ENCODE measurements at places on chromosomes 16 and 17.

GRCh38 chr16:85262558-85263238 is 150.4 kb upstream of the CIBAR2 start:
- no peak for DNase-seq

DNA sequence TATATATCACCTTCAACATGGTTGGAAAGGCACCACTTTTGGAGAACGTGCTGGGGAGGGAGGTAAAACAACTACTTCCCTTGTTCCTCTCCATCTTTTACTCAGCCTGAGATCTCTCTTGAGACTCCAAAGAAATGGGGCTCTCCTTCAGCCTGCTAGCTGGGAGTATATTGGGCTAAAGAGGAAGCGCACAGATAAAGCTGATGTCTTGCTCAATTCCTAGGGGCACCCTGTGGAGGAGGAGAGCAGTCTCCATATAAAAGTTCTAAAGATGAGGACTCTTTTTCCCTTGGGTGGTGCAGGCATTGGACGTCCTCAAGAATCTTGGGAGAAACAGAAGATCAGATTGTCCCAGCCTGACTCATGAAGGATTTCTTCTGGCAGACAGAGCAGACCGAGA is 4.6 kb upstream of the ETV4 start:
- no peak for DNase-seq

- DNase-seq: no peak
Observed at GRCh38 chr17:21394265-21394664, 18.1 kb downstream of the KCNJ12 start.

DNA sequence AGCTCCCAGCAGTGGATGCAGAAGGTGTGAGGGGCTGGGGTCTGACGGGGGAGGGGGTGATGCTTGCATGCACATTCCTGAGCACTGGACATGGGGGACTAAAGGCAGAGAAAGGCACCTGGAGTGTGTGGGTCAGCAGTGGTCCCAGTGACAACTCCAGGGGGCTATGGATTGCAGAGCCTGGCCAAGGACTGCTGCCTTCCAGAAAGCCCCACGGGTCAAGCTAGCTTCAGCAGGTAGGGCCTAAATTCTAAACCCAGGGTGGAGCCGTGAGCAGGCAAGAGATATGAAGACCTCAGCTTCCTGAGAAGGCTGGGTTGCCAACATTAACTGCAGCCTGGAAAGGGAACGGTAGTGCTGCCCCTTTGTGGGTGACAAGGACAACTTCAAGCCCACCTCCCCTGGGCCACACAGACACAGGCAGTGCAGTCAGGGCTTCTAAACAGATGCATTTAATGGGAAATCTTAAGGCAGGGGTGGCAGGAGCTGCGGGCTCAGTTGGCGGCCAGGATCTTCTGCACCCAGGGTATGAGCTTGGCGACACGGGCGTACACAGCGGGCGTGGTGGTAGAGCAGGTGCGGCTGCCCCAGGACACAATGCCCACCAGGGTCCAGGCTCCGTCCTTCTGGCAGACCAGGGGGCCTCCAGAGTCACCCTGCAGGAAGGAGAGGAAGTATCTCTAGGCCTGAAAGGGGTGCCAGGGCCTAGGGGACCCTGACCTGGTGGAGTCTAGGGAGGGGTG is 3.1 kb downstream of the CTRB2 start:
- no peak for DNase-seq

- peak; percentile 92 for DNase-seq
Observed at GRCh38 chr17:10127819-10128425, 70.5 kb downstream of the GAS7 start.

GRCh38 chr16:68910051-68910450 is 66.7 kb downstream of the TANGO6 start:
- DNase-seq: no peak

GRCh38 chr17:14919094-14919493 is 346.0 kb downstream of the PMP22 start:
- DNase-seq: no peak

DNA sequence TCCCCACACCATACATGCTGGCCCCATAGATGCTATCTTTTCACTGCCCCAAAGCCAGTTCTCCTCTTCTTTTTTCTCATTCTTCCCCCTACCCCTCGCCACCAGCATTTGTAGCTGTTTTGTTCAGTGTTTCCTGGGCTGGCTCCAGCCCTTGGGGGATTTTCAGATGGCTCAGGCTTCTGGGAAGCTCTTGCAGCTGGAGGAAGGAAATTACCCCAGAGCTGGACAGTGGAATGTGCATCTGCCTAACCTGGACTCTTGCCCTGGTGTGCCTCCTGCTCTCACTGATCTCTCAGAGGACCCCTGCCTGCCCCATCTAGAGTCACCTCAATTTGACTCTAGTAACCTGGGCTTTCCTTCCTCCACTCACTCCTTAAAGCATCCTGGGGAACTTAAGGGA is 82.8 kb downstream of the MYH13 start:
- no peak for DNase-seq

GRCh38 chr17:58338454-58338840 is 9.9 kb upstream of the TSPOAP1 start:
- DNase-seq: no peak

DNA sequence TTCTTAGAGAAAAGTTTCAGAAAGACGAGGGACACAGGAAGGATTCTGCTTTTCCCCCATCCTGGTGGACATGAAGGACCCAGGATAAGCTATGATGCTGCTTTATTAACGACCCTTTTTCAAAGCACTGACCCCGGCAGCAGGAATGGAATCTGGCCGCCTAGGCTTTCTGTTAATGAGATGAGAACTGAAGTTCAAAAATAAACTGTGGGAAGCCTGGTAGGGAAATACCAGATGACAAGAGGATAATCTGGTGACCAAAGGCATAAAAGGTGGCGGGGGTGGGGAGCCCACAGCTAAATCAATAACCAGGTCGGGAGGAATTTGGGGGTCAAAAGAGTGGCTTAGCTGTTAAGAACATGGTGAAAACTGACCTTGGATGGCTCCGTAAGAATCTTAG is 171.0 kb downstream of the XYLT1 start:
- DNase-seq: no peak

GRCh38 chr17:13365331-13365730 is 236.4 kb downstream of the HS3ST3A1 start:
- no peak for DNase-seq

GRCh38 chr16:27273670-27274423 is 5.3 kb upstream of the NSMCE1 start:
- no peak for DNase-seq

DNA sequence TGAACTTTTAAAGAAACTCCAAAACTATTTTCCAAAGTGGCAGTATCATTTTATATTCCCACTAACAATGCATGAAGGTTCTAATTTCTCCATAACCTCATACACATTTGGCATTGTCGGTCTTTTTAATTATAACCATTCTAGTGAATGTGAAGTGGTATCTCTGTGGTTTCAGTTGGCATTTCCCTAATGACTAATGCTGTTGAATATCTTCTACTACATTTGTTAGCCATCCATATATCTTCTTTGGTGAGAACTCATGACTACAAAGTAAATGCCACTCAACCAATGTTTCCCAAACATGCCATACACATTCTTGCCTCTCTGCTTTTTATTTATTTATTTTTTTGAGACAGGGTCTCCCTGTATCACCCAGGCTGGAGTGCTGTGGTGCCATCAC is 31.7 kb upstream of the TAOK1 start:
- DNase-seq: no peak

- peak; percentile 33 for DNase-seq
Observed at GRCh38 chr17:34182036-34182803, 72.9 kb upstream of the CCL2 start.

DNA sequence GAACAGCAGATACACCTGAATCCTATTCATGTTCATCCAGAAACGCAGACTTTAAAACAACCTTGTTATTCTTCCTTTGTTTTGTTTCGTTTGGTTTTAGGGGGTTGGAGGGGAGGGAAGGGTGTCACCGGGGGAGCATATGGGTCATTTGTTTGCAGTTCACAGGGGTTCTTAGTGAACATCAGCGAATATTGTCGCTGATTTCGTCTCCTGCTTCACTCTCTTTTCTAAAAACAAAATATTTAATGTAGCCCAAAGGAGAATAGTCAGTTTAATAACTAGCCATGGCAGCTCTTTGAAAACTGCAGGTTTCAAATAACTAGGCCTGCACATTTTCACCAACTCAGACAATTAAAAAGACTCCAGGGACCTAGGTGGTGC is 37.6 kb downstream of the HLF start:
- DNase-seq: no peak

GRCh38 chr17:9636501-9636900 is 8.8 kb upstream of the USP43 start:
- DNase-seq: no peak

DNA sequence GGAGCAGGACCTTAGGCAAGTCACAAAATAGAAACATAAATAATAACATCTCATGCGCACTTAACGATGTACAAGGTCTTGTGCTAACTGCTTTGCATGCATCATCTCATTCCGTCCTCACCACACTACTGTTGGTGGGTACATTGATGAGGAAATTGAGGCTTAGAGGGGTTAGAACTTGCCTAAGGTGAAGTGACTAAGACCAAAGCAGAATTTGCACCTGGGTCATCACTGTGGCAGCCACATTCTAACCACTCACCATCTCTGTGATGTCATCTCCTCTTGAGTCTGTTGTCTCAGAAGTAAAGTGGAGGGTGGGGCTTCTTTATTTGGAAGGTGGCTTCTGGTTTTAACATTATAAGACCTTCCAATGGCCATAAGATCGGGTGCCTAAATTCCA is 20.4 kb upstream of the TRIM25 start:
- no peak for DNase-seq

DNA sequence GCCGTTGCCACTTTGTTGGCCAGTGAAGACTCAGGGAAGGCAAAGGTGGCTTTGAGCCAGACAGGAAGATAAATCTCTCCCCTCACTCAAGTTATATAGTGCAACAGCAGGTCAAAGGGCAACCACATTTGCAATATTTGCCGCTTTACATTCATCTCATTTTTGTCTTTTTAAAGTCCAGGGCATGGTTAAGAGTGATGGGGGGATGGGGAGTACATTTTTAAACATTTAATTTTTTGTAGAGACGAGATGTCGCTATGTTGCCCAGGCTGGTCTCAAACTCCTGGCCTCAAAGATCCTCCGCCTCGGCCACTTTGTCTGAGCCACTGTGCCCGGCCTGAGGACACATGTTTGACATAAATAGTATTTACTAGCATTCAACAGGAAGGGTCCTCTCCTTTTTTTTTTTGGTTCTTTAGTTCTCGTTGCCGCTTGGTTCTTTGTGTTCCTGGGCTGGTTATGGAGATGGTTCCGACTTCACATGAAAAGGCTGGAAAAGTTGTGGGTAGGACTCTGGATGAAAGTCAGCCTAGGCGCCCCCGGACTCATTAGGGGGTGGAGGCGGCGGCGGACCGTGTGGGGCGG is 95.7 kb downstream of the RAB11FIP4 start:
- DNase-seq: no peak

DNA sequence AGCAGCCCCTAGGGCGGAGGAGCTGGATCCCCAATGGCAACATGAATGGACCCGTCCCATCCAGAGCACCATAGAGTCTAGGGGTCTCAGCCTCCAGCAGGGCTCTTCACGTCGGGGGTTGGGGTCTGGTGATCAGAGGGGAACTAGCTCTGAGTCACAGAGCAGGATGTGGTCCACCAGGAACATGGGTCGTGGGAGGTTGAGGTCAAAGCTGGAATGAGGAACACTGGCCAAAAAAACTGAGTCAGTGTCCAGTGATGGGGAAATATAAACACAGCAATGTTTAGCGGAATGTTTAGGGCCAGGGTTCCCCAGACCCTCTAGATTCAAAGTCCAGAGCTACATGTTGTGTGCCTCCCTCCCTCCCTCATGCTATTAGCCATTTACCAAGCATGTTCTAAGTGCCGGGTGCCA is 79.1 kb upstream of the C16orf82 start:
- no peak for DNase-seq

GRCh38 chr17:47470836-47471235 is 60.1 kb upstream of the NPEPPS start:
- no peak for DNase-seq

DNA sequence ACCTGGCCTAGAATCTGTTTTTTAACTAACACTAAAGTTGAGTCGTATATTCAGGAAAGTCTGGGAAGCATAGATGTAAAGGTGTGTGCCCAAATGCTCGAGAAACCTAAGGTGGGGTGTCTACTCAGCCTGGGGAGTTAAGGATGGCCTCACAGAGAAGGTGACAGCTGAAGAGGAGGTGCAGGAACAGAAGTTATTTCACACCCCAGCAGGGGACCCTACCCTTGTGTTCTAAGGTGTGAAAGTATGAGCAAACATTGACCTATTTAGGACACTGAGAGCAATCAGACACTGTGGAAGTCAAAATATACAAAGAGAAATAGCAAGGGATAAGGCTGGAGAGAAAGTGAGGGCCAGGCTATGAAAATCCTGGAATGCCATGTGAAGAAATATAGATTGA is 49.0 kb upstream of the DHX40 start:
- DNase-seq: no peak

- DNase-seq: no peak
Observed at GRCh38 chr17:73013301-73013700, 79.2 kb downstream of the SLC39A11 start.

GRCh38 chr16:15775209-15775608 is 81.6 kb downstream of the MYH11 start:
- no peak for DNase-seq

GRCh38 chr16:58411736-58412614 is 19.7 kb downstream of the GINS3 start:
- no peak for DNase-seq

DNA sequence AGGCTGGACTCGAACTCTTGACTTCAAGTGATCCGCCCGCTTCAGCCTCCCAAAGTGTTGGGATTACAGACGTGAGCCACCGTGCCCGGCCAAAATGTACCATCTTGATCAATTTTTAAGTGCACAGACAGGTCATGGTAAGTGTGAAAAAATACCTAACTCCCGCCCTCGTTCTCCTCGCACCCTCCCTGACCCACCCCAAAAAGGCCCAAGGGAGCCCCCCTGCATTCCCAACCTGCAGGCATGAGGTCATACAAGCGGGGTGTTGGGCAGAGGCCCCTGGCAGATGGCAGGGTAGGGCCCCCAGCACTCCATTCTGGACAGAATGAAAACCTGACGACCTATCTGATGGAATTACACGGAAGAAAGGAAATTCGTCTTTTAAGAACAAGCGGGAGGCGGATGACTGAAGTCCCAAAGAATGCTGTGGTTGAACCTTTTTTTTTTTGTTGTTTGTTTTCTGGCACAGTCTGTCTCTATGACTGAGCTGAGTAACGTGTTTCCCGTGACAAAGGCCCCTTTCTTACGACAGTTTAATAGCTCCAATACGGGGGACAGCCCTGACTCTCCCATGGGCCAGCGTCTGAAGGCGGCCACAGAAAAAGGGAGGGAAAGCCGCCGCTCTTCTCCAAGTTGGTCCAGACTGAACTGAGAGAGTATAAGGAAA is 376.4 kb downstream of the SLC39A11 start:
- DNase-seq: peak; percentile 79

GRCh38 chr16:10852286-10852685 is 24.7 kb upstream of the CIITA start:
- DNase-seq: no peak

DNA sequence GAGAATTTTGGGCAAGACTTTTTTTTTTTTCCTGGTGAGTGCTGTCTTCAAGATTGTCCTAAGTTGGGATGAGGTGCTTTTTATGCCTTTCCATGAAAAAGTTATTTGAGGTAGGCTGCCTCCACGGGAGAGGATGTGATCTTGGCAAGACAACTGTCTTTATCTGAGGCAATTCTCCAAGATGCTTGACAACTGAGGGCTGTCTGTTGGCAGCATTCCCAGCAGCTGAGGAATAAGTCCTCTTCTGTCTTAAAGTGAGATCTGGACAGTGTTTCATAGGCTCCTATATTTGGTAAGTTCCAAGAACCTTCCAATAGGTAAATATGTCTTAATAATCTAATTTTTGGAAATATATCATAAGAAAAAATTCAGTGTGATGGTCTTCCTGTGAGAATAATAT is 662.0 kb downstream of the CDH11 start:
- no peak for DNase-seq

- DNase-seq: no peak
Observed at GRCh38 chr16:80123189-80123588, 417.6 kb upstream of the DYNLRB2 start.
